Camera-type eye (tissue), 1 donor: ENCODE measurements at places on chromosomes 16 and 17. TPM values are rescaled to one million over a fixed set of nuclear protein-coding genes. Genes with fewer than 3 reads are reported as not detected.

ATAD5 gene
- 8.5 TPM for total RNA-seq

HBM gene
- 15.4 TPM for total RNA-seq

SCGB1C2 gene
- not detected for total RNA-seq

TTYH2 gene
- total RNA-seq, result 52.5 TPM

HSF4 gene
- 33.2 TPM for total RNA-seq

RHBDL1 gene
- 4.3 TPM for total RNA-seq
